ENCODE measurements at places on chromosomes 11 and 22.

DNA sequence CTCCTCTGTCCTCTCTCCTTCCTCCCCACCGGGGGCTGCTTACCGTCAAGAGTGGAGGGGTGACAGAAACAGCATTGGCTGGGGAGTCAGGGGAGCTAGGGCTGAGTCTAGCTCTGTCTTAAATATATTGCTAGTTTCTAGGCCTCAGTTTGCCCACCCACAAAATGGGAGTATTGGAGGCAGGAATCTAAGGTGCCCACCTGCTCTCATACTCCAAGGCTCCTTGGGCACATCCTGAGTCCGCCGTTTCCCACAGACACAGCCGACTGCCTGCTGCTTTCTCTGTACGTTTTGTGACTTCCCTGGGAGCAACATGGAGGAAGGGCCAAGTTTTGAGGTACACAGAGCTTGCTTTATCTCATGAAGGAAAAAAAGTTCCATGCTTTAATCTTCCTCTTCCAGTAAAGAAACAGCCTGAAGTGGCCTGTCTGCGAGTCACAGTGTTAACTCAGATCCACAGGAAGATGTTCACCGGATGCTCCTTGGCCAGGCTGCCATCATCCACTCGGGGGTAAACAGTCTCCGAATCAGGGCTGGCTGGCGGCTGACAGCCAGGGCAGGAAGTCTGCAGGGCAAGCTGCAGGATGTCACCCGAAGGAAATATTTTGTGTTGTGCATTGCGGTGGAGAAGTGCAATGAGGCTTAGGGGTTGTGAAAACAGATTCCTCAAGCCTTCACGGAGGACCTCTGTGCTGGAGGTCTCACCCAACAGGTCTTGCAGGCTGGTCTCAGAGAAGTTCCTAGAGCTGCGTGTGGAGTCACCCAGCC, 11.0 kb upstream of the CERK start:
- no peak for DNase-seq

- DNase-seq = peak; percentile 42
These were observed 23.4 kb downstream of the PANX1 start for GRCh38 chr11:94151903-94152677.

DNA sequence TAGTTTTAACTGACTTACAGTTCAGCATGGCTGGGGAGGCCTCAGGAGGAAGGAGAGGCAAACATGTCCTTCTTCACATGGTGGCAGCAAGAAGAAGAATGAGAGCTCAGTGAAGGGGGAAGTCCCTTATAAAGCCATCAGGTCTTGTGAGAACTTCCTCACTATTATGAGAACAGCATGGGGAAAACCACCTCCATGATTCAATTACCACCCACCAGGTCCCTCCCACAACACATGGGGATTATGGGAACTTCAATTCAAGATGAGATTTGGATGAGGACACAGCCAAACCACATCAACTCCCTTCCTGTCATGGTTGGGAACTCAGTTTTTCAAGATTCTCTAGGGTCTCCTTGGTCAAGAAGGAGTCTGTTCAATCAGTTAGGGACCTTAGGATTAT, 432.9 kb upstream of the CNTN5 start:
- no peak for DNase-seq

- DNase-seq = no peak
These were observed 1482.7 kb downstream of the TBC1D22A start for GRCh38 chr22:48245196-48245485.

DNA sequence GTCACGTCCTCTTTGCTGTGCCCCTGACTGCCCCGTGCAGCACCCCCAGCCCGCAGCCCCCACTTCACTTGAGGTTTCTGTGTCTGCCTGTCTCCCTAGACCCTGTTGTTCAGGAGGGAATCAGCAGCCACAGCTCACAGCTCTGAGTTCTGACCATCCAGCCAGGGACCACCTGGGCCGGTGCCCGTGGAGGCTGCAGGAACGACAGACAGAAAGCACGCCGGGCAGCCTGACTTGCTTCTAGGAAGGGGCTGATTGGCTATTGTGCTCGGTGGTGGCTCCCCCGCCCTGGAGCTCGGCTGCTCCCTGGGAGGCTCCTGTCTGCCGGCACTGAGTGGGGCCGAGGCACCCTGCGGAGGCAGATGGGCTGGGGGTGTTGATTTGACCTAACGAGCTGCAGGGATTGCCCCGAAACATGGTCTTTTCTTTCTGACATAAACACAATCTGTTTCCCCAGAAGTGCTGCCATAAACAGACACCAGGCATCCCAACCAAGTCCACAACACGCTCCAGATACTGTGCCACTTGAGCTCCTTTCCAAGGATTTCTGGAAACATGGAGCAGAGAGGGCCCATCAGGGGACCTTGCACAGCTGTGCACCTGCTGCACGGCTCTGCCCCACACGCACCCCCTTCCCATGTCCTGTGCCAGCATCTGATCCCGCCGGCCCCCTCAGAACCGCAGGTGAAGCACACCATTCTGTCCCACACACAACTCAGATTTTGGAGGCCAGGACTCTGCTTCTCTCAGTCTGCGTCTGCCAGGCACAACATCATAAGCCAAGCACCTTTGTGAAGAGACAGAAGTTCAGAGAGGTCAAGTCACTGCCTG, 855.9 kb downstream of the TBC1D22A start:
- no peak for DNase-seq

- DNase-seq = no peak
These were observed 3.6 kb downstream of the RTN4RL2 start for GRCh38 chr11:57463671-57464538.

DNA sequence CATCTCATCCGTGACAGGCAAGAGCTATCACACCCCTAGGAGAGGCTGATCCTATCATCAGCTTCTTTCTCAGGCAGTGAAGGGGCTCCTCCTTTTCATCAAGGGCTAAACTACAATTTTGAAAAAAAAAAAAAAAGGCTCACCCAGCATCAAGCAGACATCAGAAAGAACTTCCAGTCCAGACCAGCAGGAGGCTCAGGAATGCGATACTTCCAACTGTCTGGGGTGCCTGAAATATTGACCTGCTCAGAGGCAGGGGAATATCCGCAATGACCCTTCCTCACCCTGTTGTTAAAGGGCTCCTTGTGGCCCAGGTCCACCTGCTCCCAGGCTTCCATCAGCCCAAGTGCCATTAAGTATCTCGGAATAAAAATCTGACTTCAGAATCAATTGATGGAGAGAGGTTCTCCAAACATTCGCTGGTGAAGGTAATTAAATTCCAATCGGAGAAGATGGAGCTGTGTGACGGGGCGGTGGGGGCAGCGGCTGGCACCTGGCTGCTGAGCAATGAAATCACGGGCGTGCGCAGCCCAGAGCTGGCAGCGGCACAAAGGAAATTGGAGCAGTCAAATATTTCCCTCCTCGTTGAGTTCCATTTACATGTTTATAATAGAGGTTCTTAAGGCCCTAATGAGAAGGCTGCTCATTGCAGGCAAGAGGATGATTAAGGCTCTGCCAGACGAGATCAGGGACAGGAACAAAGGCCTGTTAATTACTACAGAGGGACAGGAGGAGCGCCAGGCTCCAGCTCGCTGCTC, 69.0 kb upstream of the THY1 start:
- no peak for DNase-seq

Data from H9 (cell line).